Gastrocnemius medialis (tissue), 4 donors: ENCODE measurements at places on chromosomes 16 and 17. TPM values are rescaled to one million over a fixed set of nuclear protein-coding genes. Genes with fewer than 3 reads are reported as not detected.

DNA sequence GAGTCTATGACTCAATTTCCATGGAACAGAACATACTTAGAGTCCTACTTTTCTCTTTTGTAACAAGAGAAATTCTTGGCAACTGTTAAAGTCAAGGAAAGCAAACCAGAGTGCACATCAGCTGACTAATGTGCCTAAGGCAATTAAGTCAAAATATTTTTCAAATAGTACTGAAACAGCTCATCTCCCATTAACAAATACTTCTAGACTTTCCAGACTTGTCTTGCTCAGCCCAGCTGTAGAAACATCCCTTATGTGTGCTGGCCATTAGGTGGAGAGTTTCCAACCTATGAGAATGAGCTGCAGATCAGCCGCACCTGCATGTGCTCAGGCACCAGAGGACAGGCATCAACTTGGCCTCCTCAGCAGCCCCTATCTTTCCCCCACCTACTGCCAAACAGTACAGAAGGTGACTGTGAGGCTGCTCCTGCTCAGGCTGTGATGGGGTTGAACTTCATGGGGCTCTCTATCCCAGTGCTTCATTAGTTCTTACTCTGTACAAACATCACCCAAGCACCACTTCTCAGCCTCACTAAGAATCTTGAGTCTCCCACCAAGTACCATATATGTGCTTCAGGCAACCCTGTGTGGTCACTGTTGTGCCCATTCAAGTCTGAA lies 32.2 kb downstream of the TEX2 start:
- DNase-seq: peak; percentile 26
- H3K4me1 ChIP-seq: peaks cover 72% of the 10 kb centered on the region
- no peaks in the 10 kb centered on the region for H3K27me3 ChIP-seq
- no peaks in the 10 kb centered on the region for H3K36me3 ChIP-seq
- H3K27ac ChIP-seq: peak overlapping the region; percentile 72

DNA sequence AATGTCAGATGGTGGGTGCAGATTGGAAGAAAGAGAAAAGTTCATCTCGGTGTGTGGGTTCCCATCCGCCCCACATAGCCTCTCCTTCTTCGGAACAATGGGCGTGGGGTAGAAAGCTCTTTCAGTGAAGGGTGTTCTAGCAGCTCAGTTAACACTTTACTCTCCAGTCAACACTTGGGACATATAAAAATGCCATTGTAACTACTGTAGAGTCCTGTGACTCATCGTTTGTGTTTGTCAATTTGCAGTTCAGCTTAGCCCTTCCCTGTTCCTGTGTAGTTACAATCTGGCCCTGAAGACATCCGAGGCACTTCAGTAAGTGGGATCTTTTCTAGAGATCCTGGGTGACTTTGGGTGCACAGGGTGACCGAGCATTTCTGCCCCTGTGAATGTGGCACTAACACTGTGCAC lies 11.5 kb upstream of the CLEC18C start:
- DNase-seq: no peak
- no peaks in the 10 kb centered on the region for H3K27me3 ChIP-seq
- no peak overlapping the region for H3K4me3 ChIP-seq
- no peaks in the 10 kb centered on the region for H3K36me3 ChIP-seq
- H3K4me1 ChIP-seq: no peaks in the 10 kb centered on the region

DNA sequence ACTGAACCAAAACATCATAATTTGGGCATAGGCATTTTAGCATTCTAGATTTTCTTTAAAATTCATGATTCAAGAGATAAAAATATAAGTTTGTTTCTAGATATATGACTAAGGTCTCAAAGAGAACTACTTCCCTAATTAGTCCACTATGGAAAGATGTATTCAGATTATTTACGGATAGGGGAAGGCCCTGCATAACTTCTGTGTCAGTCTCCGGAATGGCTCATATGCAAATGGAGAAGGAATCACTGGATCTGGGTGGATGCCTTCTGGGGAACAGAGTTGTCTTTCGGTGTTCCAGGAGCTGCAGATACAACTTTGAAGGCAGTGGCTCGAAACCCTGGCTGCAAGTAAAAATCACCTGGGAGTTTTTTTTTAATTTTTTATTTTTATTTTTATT lies 17.1 kb upstream of the WFIKKN2 start:
- no peak for DNase-seq
- H3K27ac ChIP-seq: no peak overlapping the region
- no peaks in the 10 kb centered on the region for H3K27me3 ChIP-seq
- peaks cover 6% of the 10 kb centered on the region for H3K4me1 ChIP-seq

DNA sequence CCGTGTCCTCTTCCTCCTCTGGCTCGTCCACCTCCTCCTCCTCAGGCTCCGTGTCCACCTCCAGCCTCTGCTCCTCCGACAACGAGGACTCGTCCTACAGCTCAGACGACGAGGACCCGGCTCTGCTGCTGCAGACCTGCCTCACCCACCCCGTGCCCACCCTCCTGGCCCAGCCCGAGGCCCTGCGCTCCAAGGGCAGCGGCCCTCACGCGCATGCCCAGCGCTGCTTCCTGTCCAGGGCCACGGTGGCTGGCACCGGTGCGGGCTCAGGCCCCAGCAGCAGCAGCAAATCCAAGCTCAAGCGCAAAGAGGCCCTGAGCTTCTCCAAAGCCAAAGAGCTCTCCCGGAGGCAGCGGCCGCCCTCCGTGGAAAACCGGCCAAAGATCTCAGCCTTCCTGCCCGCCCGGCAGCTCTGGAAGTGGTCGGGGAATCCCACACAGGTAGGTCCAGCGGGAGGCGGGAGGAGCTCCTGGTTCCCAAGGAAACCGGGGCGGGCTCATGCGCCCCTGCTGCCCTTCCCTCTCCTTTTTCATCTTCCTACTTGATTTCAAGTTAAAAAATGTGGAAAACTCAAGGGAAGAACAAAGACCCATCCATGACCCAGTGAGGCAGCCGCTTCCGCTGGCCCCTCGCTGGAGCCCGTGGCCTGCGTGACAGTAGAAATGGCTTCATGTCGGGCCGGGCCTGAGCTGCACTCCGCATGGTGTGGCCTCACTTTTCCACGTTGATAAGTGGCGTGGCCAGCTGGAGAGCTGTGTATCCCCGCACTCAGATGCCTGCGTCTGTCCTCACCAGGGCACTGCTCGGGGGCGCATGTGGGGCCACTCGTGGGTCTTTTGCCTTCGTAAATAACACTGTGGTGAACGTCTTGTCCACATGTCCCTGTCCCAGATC lies 50.7 kb downstream of the ACTG1 start:
- H3K27me3 ChIP-seq: no peaks in the 10 kb centered on the region
- no peaks in the 10 kb centered on the region for H3K4me1 ChIP-seq
- no peak overlapping the region for H3K27ac ChIP-seq

GRCh38 chr16:4700997-4701743 lies 7.8 kb downstream of the NUDT16L1 start:
- no peaks in the 10 kb centered on the region for H3K27me3 ChIP-seq
- no peak overlapping the region for H3K4me3 ChIP-seq
- no peaks in the 10 kb centered on the region for H3K36me3 ChIP-seq
- no peaks in the 10 kb centered on the region for H3K4me1 ChIP-seq
- no peak overlapping the region for H3K27ac ChIP-seq

DNA sequence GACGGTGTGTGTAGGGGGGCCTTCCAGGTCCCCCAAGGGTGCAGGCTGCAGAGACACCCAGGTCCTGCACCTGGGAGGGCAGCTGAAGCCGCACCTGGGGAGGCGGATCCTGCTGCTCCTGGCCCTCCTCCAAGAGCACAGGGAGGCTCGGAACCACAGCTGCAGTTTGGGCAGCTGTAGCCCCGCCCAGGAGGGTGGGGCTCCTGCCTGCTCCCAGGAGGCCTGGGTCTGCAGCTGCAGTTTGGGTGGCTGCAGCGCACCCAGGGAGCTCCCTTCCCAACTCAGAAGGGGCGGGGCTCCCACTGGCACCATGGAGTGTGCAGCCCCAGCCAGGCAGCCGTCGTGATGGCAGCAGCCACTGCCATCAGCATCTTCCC lies 69.4 kb upstream of the NKD1 start:
- H3K27me3 ChIP-seq: no peaks in the 10 kb centered on the region
- H3K27ac ChIP-seq: no peak overlapping the region
- H3K4me3 ChIP-seq: no peak overlapping the region
- no peaks in the 10 kb centered on the region for H3K4me1 ChIP-seq
- no peaks in the 10 kb centered on the region for H3K36me3 ChIP-seq
- DNase-seq: no peak

- H3K27ac ChIP-seq: peak overlapping the region; percentile 64
- peaks cover 14% of the 10 kb centered on the region for H3K4me1 ChIP-seq
- no peak for DNase-seq
- H3K4me3 ChIP-seq: no peak overlapping the region
Measured at GRCh38 chr17:17506893-17507464, 10.8 kb upstream of the RASD1 start.

GRCh38 chr17:17078832-17079231 lies 36.6 kb downstream of the MPRIP start:
- H3K4me1 ChIP-seq: peaks cover 70% of the 10 kb centered on the region
- H3K36me3 ChIP-seq: no peaks in the 10 kb centered on the region
- no peaks in the 10 kb centered on the region for H3K27me3 ChIP-seq
- DNase-seq: no peak
- H3K27ac ChIP-seq: peak overlapping the region; percentile 27

DNA sequence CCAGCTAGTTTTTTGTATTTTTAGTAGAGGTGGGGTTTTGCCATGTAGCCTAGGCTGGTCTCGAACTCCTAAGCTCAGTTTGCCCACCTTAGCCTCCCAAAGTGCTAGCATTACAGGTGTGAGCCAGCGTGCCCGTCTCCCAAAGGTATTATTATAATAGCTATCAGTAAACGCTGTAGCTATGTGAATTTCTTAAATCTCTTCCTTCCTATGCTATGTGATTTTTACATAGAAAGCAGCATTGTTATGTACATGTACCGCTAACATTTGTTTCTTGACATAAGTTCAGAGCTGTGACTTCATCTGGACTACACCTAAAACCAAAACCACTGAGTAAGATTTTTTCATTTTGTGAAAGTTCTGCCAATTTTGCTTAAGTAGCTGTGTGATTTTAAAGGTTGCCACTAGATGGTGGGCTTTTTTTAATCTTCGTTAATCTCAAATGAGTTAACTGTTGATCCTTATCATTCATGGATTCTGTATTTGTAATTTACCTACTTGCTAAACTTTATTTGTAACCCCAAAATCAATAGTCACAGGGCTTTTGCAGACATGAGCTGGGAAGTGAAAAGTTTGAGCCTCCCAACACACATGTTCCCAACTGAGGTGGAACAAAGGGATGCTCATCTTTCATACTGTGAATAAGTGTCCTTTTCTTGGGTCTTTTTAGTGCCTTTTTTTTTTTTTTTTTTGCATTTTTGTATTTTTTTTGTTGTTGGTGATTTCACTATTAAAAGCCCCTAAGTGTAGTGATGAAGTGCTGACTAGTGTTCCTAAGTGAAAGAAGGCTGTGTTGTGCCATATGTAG lies 21.9 kb downstream of the PRKAR1A start:
- H3K4me1 ChIP-seq: peaks cover 23% of the 10 kb centered on the region
- no peak overlapping the region for H3K4me3 ChIP-seq
- DNase-seq: no peak
- H3K27me3 ChIP-seq: no peaks in the 10 kb centered on the region
- peaks cover 71% of the 10 kb centered on the region for H3K36me3 ChIP-seq

Gene KCNG4
- not detected for total RNA-seq

DNA sequence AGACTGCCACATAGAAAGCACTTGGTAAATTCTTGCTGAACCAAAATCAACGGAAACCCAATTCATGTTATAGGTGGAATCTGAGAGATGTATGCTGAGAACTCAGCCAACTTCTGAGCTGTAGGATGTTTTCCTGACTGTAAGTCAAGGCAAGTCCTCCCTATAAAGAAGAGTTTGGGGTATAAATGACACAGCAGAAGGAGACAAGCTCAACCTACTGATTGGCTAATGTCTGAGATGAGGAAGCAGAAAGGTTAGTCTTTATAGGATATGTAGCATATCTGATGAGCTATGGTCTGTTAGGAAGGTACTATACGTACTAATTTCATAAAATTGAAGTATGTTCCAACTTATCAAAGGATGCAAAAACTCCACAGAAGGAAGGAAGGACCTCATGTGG lies 99.5 kb downstream of the XYLT1 start:
- peaks cover 13% of the 10 kb centered on the region for H3K4me1 ChIP-seq
- H3K27ac ChIP-seq: no peak overlapping the region
- no peak overlapping the region for H3K4me3 ChIP-seq
- H3K27me3 ChIP-seq: no peaks in the 10 kb centered on the region
- no peaks in the 10 kb centered on the region for H3K36me3 ChIP-seq

DNA sequence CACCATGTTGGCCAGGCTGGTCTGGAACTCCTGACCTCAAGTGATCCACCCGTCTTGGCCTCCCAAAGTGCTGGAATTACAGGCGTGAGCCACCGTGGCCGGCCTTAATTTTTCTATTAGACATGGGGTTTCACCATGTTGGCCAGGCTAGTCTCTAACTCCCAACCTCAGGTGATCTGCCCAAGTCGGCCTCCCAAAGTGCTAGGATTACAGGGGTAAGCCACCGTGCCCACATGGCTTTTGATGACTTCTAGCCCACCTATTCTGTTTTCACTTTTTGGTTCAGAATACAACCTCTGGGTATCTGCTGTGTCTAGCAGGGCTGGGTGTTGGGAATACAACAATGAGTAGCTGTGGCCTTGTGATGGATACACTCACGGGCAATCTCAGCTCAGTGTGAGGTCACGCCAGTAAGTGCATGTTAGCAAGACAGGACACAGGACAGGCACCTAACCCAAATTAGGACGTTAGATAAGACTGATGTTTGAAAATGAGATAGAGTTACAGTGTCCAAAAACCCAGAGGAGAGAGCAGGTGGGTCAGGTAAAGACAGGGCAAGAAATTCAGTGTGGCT lies 14.1 kb upstream of the YWHAE start:
- no peaks in the 10 kb centered on the region for H3K36me3 ChIP-seq
- no peak for DNase-seq
- no peaks in the 10 kb centered on the region for H3K27me3 ChIP-seq
- H3K4me3 ChIP-seq: no peak overlapping the region
- peak overlapping the region; percentile 69 for H3K27ac ChIP-seq

Gene FZD2
- 0.58 TPM for total RNA-seq

GRCh38 chr17:29627951-29628350 lies 5.2 kb upstream of the CORO6 start:
- DNase-seq: no peak
- H3K36me3 ChIP-seq: peaks cover 27% of the 10 kb centered on the region
- H3K27me3 ChIP-seq: no peaks in the 10 kb centered on the region
- H3K27ac ChIP-seq: peak overlapping the region; percentile 98
- H3K4me3 ChIP-seq: no peak overlapping the region

Gene CX3CL1
- 5.8 TPM for total RNA-seq

GRCh38 chr17:7019839-7020519 lies 2.9 kb upstream of the BCL6B start:
- H3K4me1 ChIP-seq: peaks cover 42% of the 10 kb centered on the region
- peaks cover 10% of the 10 kb centered on the region for H3K36me3 ChIP-seq
- peak; percentile 58 for DNase-seq
- H3K4me3 ChIP-seq: peak overlapping the region; percentile 63

GRCh38 chr16:2428051-2428783 lies 1.0 kb upstream of the CCNF start:
- H3K27me3 ChIP-seq: no peaks in the 10 kb centered on the region
- peaks cover 6% of the 10 kb centered on the region for H3K4me1 ChIP-seq

GRCh38 chr17:49000943-49001342 lies 3.8 kb downstream of the IGF2BP1 start:
- H3K27me3 ChIP-seq: peaks cover 99% of the 10 kb centered on the region
- H3K27ac ChIP-seq: no peak overlapping the region
- H3K4me1 ChIP-seq: peaks cover 16% of the 10 kb centered on the region
- no peak for DNase-seq
- H3K4me3 ChIP-seq: no peak overlapping the region

GRCh38 chr16:23842137-23842600 lies 6.4 kb downstream of the PRKCB start:
- no peaks in the 10 kb centered on the region for H3K4me1 ChIP-seq
- H3K27me3 ChIP-seq: peaks cover 13% of the 10 kb centered on the region
- no peak overlapping the region for H3K4me3 ChIP-seq
- no peak for DNase-seq
- H3K36me3 ChIP-seq: no peaks in the 10 kb centered on the region
- no peak overlapping the region for H3K27ac ChIP-seq

- DNase-seq: no peak
- H3K27me3 ChIP-seq: no peaks in the 10 kb centered on the region
- no peaks in the 10 kb centered on the region for H3K4me1 ChIP-seq
- no peaks in the 10 kb centered on the region for H3K36me3 ChIP-seq
- no peak overlapping the region for H3K4me3 ChIP-seq
Measured at GRCh38 chr16:85916141-85916890, 17.4 kb downstream of the IRF8 start.

Gene LGALS9B
- not detected for total RNA-seq
